Activated gamma-delta T cell treated with Interleukin-2 at 50 U/mL for 16 hours (primary cell): ENCODE measurements at places on chromosomes 11 and 22.

GRCh38 chr11:118275176-118275575, 11.1 kb upstream of the MPZL2 start:
- no peak for DNase-seq

GRCh38 chr11:26801601-26802000, 79.7 kb upstream of the SLC5A12 start:
- DNase-seq: no peak

DNA sequence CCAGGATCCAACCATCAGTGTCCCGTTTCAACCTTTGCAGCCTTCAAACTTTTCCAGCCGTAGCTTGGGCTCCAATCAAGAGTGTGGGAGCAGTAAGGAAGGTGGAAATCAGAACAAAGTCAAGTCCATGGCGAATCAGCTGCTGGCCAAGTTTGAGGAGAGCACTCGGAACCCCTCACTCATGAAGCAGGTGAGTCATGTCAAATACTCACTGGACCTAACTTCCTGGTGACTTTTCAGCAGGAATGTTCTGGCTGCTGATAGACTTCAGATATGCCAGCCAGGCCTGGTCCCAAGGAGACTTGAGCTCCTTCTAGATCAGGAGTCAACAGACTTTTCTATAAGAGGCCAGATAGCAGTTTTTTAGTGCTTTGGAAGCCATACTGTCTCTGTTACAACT, 129.0 kb downstream of the MICAL2 start:
- DNase-seq: no peak

GRCh38 chr11:12052676-12053605, 44.5 kb upstream of the DKK3 start:
- no peak for DNase-seq

DNA sequence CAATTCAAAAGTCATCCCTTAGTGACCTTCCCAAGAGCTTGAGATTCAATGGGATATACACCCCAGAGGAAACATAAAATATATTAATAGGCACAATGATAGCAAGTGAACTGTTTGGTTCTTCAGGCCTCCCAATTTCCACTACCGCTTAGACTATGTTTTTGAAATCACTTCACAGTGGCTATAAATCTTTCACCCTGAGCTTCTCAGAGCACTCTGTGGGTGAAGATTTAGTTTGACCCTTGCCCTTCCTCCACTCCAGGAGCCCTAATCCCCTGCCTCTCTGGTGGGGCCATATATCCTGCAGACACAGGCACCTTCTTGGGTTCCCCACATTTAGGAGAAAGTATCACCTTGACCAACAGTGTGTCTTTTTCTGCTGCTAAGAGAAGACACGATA, 186.9 kb upstream of the PITPNB start:
- no peak for DNase-seq

GRCh38 chr11:116309446-116309845, 463.3 kb downstream of the BUD13 start:
- no peak for DNase-seq

DNA sequence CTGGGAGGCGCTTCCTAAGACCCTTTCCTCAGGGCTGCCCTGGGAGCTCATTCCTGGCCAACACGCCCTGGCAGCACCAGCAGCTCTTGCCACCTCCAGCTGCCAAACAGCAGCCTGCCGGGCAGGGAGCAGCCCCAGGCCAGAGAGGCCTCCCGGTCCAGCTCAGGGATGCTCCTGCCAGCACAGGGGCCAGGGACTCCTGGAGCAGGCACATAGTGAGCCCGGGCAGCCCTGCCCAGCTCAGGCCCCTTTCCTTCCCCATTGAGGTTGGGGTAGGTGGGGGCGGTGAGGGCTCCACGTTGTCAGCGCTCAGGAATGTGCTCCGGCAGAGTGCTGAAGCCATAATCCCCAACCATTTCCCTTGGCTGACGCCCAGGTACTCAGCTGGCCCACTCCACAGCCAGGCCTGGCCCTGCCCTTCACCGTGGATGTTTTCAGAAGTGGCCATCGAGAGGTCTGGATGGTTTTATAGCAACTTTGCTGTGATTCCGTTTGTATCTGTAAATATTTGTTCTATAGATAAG, 7.6 kb downstream of the SLC39A13 start:
- no peak for DNase-seq

- DNase-seq: no peak
These were observed 6.9 kb upstream of the CHORDC1 start for GRCh38 chr11:90229791-90230190.
